ENCODE measurements at places on chromosomes 6 and 20. TPM values are rescaled to one million over a fixed set of nuclear protein-coding genes. Genes with fewer than 3 reads are reported as not detected.
A peak's percentile ranks its signal among the peaks of the same experiment; 100 is the strongest.

The GDAP1L1 gene
- total RNA-seq = not detected

The TMC2 gene
- total RNA-seq = 0.94 TPM

The MYH7B gene
- total RNA-seq = 0.21 TPM

DNA sequence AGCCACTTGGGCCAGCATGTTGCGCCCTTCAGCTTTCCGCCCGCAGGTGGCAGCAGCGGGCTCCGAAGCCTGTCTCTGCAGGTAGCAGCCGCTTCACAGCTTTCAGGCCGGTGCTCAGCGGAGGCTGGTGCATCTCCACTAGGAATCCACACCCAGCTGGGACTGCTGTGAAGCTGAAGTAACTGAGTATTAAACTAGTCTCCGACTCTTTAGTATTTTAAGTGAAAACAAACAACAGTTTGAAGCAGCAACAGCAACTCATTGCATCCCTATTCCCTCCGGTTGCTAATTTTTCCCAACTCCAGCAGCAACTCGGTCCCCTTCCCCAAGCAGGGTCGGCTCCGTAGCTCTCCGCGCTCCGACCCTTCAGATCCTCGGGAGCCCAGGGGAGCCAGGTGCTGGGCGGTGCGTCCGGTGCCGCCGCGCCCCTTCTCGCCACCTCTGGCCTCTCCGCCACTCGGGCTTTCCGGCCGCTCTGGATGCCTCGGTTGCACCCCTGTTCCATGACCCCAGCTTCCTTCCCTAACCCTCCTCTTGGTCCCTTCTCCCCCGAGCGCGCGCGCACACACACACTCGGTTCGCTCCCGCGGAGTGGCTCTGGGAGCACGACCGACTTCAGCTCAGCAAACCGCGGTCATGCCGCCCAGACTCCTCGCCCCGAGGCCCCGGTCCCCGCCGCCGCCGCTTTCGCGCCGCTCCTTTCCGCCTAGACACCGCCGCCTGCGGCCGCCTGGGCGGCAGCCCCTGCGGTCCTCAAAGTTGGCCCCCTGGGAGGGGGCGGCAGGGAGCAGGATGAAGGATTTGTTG lies 765 bp upstream of the NKAIN2 start:
- DNase-seq = peak; percentile 25
- H3K27me3 ChIP-seq = peaks cover 18% of the 10 kb centered on the region
- peak overlapping the region; percentile 22 for H3K4me3 ChIP-seq
- peaks cover 9% of the 10 kb centered on the region for H3K4me1 ChIP-seq

DNA sequence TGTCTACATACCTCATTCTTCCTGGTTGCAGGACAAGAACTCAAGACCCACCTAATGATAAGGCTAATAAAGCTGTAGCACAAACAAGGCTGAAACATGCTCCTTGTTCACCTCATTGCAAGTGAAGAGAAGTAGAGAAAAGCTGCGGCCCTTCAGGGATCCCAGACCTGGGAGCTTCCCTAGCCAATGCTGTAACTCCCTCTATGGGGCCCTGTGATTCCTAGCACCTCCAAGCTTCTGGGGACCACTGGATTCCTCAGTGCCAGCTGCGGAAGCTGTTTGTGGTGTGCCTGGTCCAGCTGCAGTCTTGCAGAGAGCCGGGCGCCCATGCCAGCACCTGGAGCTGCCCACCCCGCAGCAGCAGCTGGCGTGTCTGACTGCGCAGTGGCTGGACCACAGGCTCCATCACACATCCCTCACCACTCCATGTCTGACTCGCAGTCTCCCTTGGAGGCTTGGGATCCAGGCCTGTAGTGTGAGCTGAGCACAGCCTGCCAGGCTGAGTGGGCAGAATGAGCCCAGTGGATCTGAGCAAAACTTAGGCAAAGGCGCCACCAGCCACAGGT lies 737.2 kb upstream of the GJE1 start:
- peaks cover 2% of the 10 kb centered on the region for H3K27me3 ChIP-seq
- no peak for DNase-seq
- no peak overlapping the region for H3K27ac ChIP-seq
- no peaks in the 10 kb centered on the region for H3K36me3 ChIP-seq

DNA sequence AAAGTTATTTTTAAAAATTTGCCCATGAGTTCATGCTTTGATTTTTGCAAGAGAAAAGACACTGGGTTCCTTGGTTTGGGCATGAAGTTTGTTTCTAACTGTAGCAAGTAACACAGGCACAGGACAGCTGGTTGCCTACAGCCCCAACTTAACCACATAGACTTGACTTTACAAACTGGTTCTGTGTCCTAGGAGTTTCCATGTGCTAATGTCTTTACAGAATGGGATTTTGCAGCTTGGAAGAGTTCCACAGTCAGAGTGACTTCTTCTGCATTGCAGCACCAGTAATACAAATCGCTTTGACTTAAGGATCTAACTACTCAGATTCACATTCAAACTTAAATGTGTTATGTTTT lies 44.3 kb downstream of the OR2B2 start:
- peak; percentile 17 for DNase-seq
- peak overlapping the region; percentile 83 for H3K27ac ChIP-seq
- H3K4me1 ChIP-seq = peaks cover 45% of the 10 kb centered on the region
- H3K4me3 ChIP-seq = no peak overlapping the region
- H3K27me3 ChIP-seq = no peaks in the 10 kb centered on the region
- H3K36me3 ChIP-seq = no peaks in the 10 kb centered on the region

DNA sequence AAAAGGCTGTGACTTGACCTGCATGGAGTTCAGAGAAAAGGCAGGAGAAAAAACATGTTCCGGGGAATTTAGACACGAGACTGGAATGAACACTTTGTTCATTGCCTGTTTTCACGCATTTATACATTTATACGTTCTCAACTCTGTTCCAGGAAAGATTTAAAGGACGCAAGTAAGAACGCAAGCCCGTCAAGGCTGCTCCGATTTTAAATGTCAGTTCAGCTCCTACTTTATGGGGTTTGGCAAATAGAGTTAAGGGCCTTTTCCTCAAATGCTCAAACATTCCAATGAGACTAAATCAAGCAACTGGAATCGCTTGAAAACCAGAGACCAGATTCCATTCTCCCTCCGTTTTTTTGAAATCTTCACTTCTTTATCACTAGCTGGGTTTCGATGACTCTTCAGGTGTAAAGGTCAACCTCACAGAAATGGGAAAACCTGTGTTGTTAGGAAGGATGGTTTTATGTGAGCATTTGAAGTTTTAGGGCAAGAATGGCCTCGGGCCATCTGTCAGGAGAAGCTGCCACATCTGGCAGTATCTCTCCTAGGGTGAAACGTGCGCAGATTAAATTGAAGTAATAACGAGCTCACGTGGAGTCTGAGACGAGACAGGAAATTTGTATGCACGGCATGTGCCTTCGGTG lies 24.9 kb downstream of the TTLL2 start:
- no peak overlapping the region for H3K4me3 ChIP-seq
- peaks cover 2% of the 10 kb centered on the region for H3K27me3 ChIP-seq
- no peak overlapping the region for H3K27ac ChIP-seq

DNA sequence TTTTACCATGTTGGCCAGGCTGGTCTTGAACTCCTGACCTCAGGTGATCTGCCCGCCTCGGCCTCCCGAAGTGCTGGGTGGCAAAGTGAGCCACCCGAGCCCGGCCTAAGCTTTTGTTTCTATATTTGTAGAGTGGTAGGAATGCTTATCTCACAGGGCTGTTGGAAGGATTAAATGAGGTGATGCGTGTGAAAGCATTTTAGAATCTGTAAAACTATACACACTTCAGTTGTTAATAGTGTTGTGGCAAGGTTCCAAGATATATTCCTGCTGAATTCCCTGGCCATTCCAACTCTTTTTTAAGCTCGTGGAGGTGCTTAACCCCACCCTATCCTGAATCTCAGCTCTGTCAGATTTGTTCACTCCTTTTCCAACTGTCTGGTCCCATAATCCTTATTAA lies 89.9 kb upstream of the AKIRIN2 start:
- H3K4me3 ChIP-seq = no peak overlapping the region
- no peak overlapping the region for H3K27ac ChIP-seq
- peaks cover 6% of the 10 kb centered on the region for H3K4me1 ChIP-seq
- no peaks in the 10 kb centered on the region for H3K36me3 ChIP-seq
- no peaks in the 10 kb centered on the region for H3K27me3 ChIP-seq

DNA sequence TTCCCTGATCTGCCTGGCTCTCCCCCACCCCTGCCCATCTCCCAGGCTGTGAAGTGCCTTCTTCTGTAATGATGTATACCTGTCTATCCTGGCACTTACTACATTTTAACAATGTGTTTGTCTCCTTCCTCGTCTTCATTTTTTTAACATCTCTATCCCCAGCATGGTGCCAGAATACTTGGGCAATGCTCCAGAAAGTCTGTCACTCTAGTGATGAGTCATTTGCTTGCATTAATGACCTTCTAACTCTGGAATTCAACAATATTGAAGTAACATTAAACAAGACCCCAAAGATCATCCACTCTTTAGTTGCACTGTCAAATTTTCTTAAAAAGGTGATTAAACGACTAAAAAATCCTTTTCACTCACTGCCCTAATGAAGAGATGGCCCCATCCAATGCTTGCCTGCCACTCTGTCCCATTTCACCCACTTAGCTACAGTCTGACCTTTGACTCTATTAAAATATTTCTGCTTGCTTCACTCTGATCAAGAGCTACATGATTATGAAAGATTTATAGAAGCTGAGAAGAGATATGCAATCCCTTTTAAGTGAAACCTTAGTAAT lies 7.7 kb upstream of the KLHL31 start:
- H3K36me3 ChIP-seq = no peaks in the 10 kb centered on the region
- H3K27me3 ChIP-seq = no peaks in the 10 kb centered on the region
- H3K4me3 ChIP-seq = no peak overlapping the region
- H3K27ac ChIP-seq = no peak overlapping the region

- no peak for DNase-seq
- H3K4me1 ChIP-seq = no peaks in the 10 kb centered on the region
- H3K27me3 ChIP-seq = no peaks in the 10 kb centered on the region
- H3K36me3 ChIP-seq = no peaks in the 10 kb centered on the region
- no peak overlapping the region for H3K4me3 ChIP-seq
- no peak overlapping the region for H3K27ac ChIP-seq
Measured at GRCh38 chr6:148074738-148075137, 267.9 kb upstream of the SASH1 start.

DNA sequence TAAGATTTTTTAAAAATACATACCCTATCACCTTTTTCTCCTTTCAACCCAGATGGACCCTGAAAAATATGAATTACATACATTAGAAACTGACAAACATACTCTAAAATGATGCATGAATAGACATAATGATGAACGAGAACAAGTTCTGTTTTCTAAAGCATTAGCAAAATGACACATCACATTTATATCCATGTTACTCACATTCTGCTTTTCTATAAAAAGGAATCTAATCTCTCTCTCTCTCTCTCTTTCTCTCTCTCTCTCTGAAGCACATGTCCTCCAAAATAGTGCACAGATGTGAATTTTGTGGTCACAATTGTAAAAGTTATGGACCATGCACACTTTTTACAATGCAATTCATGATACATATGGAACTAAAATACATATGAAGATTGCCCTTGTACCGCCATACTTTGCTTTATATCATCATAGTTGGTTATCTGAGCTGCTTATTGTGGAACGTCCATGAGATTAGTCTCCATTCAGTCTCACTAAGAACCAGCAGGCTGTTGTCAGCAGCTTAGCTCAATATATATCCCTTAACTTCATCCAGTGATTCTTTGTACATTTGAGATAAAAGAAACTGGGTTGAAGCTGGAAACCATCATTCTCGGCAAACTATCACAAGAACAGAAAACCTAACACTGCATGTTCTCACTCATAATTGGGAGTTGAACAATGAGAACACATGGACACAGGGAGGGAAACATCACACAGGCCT lies 114.2 kb downstream of the COL12A1 start:
- H3K27ac ChIP-seq = no peak overlapping the region
- H3K4me1 ChIP-seq = no peaks in the 10 kb centered on the region
- no peak overlapping the region for H3K4me3 ChIP-seq
- DNase-seq = no peak
- no peaks in the 10 kb centered on the region for H3K36me3 ChIP-seq

GRCh38 chr6:25050356-25050755 lies 114.6 kb upstream of the RIPOR2 start:
- no peak for DNase-seq
- H3K4me3 ChIP-seq = no peak overlapping the region
- H3K4me1 ChIP-seq = peaks cover 30% of the 10 kb centered on the region
- no peaks in the 10 kb centered on the region for H3K27me3 ChIP-seq
- peak overlapping the region; percentile 46 for H3K27ac ChIP-seq

- no peak overlapping the region for H3K27ac ChIP-seq
- no peak overlapping the region for H3K4me3 ChIP-seq
- DNase-seq = no peak
- no peaks in the 10 kb centered on the region for H3K27me3 ChIP-seq
Measured at GRCh38 chr6:53861518-53861917, 66.7 kb downstream of the LRRC1 start.

DNA sequence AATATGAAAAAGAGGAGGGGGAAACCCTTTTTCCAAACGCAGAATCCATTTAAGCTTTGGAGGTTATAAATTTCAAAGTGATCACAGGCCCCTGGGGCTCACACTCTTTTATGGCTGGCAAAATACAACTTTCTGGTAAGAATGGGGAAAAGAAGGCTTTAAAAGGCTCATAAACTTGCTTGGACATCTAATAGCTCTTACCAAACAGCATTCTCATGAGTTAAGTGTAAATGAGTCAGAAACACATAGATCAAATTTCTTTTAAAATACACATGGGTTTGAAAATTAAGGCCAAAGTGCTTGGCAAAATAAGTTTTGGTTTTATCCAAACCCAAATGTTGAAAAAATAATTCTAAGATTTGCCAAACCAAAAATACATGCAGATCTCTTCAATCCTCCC lies 154.6 kb downstream of the SOBP start:
- H3K27me3 ChIP-seq = no peaks in the 10 kb centered on the region
- H3K27ac ChIP-seq = no peak overlapping the region
- no peaks in the 10 kb centered on the region for H3K4me1 ChIP-seq
- H3K36me3 ChIP-seq = no peaks in the 10 kb centered on the region

GRCh38 chr20:51562332-51563173 lies 20.0 kb upstream of the NFATC2 start:
- no peak overlapping the region for H3K4me3 ChIP-seq
- peaks cover 23% of the 10 kb centered on the region for H3K4me1 ChIP-seq
- H3K27me3 ChIP-seq = peaks cover 43% of the 10 kb centered on the region
- H3K36me3 ChIP-seq = no peaks in the 10 kb centered on the region
- H3K27ac ChIP-seq = no peak overlapping the region

DNA sequence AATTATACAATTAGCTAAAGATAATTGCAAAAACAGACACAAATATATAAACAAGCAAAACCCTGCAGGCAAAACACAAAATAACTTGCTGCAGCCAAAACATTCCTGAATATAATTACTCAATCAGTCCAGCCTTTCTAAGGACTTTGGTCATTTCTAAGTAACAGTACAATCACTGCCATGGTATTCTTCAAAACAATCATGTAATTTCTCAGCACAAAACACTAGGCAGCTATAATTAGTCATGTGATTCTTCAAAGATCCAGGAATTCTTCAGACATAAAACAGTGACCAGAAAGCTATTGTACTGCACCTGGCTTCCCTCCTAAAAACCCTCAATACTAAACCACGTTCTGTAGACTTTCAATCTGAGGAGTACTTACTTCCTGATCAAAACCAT lies 881.1 kb downstream of the EPHA7 start:
- H3K36me3 ChIP-seq = no peaks in the 10 kb centered on the region
- H3K27ac ChIP-seq = no peak overlapping the region
- no peak for DNase-seq
- no peaks in the 10 kb centered on the region for H3K4me1 ChIP-seq
- no peaks in the 10 kb centered on the region for H3K27me3 ChIP-seq

Measured in natural killer cell (primary cell).